Kidney capillary endothelial cell (primary cell): ENCODE measurements at places on chromosomes 7 and 10.
A peak's percentile ranks its signal among the peaks of the same experiment; 100 is the strongest.

- no peak for DNase-seq
Measured at GRCh38 chr7:28448708-28449107, 36.4 kb downstream of the CREB5 start.

DNA sequence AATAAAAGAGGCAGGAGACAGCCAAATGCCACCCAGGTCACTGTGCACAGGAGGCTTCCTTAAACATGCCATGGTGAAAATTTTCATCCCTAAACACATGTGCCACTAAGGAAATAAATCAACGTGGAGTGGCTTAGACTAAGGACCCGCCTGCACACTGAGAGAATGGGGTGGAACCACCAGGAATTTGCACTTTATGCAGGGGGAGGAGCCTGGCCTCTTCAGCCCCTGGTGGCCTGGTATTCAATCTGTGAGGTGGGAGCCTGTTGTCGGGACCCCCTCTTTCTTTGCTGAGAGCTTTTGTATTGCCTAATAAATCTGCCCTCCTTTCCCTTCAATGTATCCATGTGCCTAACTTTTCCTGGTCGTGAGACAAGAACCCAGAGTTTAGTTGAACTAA is 204.6 kb upstream of the NRP1 start:
- DNase-seq, result no peak

- no peak for DNase-seq
Measured at GRCh38 chr7:69060516-69060915, 537.8 kb upstream of the AUTS2 start.

- no peak for DNase-seq
Measured at GRCh38 chr7:128878226-128879105, 15.8 kb downstream of the ATP6V1F start.

GRCh38 chr7:42913591-42913990 is 1.7 kb upstream of the C7orf25 start:
- no peak for DNase-seq

DNA sequence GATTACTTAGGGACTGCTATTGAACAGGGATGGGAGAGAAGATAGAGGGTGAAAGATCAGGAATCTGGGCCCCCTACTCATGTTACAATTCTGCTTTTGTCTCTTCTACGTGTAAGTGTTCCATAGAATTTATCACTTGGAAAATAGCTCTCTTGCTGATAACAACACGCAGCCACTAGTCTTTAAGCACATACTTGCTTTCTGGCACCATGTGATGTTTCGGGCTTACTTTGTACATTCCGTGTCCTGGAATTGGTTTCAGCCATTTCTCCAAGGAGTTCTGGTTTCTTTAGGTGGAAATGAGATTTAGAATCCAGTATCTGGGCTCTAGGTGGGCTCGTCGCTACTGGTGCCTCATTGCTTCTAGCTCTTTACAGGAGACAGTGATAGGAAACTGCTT is 59.7 kb downstream of the TFAM start:
- DNase-seq, result no peak

GRCh38 chr7:66921396-66921917 is 432 bp downstream of the TMEM248 start:
- DNase-seq, result peak; percentile 15

DNA sequence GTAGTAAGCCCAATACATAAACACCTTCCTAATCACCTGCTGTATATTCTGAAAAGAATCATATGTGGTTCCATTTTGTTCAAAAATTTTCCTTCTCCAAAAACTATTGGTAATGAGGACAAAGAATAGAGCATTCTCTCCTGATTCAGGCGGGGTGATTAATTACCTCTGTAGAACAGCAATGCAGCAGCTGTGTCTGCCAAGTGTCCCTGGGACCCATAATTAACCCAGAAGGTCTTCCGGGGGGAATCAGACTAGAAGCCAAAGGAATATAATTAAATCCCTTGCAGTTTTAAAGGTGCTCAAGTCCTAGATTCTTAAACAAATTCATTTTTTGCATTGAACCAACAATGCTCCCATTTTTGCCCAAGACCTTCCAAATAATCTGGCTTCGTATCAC is 60.3 kb upstream of the ABLIM1 start:
- no peak for DNase-seq

GRCh38 chr10:48658243-48658974 is 26.3 kb upstream of the WDFY4 start:
- peak; percentile 68 for DNase-seq

- peak; percentile 26 for DNase-seq
Measured at GRCh38 chr10:14879124-14879927, 660 bp downstream of the SUV39H2 start.

- DNase-seq, result no peak
Measured at GRCh38 chr7:71050492-71050891, 81.5 kb upstream of the GALNT17 start.

DNA sequence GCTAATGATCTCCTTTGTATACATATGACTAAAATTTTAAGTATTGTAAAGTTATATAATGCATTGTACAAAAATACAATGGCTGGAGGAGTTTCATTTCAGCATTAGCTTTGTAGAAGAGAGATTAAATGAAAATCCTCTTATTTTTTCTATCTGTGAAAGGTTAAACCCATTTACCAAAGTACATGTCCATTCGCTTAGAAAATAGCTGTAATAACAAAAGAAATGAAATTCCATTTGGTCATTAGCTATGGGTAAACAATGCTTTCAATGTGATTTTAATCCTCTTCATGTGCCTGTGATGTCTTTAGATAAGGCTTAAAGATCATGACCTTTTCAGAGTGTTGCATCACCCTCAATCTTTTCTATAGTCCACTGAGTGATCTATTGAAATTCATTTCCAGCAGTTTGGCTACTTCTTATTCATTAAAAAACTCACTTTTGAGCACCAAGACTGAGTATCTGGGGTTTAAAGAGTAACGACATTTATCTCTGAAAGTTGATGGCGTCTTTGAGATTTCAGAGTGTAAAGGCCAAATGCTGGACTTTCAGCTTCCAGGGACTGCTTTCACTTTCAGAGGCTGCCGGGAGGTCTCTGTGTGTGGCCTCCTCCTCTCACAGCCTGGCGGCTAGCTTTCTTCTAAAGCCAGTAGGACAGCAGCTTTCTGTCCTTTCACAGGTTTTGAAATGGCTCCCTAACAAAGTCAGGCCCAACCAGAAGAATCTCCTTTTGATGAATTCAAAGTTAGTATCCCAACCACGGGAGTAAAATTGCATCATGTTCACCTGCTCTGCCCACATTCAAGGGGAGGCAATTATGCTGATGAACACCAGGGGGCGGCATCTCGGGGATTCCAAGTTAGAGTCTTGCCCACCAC is 701.4 kb upstream of the COBL start:
- DNase-seq, result peak; percentile 9

GRCh38 chr7:69966766-69967591 is 368.7 kb downstream of the AUTS2 start:
- DNase-seq, result no peak

DNA sequence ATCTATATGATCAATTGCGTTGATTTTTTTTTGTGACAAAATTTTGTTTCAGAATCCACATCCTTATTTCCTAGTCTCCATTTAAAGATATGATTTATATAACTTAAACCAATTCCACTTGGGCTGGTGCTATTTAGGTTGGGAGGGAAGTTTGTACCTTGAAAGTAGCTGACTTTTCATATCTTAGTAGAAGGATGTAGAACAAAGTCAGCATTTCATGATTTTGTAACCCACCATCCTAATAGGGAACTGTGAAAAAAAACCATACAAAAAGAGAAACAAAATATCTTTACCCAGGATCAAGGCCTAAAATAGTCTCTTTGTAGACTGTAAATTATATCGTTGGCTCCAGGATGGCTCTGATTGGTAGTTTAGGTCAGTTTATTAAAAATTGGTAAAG is 8.3 kb downstream of the HECTD2 start:
- no peak for DNase-seq

- DNase-seq, result no peak
Measured at GRCh38 chr10:58054881-58055280, 212.8 kb downstream of the IPMK start.

DNA sequence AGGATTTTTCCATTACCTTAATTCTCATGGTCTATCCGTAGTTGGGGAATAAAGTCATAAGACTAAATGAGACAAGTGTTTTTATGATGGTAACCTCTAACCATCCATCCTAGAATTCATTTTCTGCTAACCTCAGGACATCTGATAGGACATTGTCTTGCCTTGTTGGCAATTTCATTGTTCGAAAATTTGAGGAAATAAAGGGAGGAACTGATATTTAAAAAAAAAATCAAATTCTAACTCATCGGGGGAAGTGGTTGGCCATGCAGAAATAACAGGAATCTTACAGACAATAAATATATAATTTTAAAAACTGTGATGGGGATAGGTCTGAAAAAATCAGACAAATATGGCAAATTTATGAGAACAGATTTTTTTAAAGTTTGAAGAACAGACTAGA is 21.7 kb upstream of the RHOBTB1 start:
- no peak for DNase-seq

DNA sequence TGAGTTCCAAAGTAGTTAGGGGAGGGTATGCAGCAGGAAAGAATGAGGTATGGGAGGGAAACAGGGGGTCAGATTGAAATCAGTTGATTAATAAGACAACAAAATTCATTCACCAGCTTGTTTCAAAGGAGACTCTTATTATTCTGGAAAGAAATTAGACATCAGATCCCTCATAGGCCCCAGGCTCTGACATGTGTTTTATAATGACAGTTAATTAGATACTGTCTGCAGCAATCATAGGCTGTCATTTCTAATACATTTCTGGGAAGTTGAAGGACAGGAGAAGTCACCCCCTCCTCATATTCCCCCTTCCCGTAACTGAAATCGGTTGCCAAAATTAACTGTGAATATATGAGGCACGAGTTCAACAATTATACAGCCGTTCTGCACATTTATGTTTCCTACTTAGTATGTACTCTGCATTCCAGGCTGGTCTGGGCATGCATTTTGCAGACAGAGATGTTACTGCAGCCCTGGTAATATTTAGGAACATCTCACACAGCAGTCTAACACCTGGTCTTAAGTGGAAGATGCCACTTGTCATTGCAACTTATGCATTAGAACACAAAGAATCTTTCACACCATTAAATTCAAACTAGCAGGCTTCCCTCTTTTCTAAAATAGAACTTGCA is 355.2 kb upstream of the LRGUK start:
- no peak for DNase-seq

- DNase-seq, result no peak
Measured at GRCh38 chr7:101537205-101537604, 91.9 kb downstream of the MYL10 start.

DNA sequence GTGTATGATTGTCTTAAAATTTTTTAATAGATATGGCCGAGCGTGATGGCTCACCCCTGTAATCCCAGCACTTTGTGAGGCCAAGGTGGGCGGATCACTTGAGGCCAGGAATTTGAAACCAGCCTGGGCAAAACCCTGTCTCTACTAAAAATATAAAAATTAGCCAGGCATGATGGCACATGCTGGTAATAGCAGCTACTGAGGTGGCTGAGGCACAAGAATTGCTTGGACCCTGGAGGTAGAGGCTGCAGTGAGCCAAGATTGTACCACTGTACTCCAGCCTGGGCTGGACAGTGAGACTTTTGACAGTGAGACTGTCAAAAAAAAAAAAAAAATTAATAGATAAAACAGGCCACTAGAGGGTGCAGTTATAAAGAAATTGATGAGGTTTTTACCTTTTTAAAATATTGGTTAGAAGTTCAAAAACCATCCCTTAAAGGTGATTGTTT is 20.5 kb downstream of the NOM1 start:
- DNase-seq, result no peak

DNA sequence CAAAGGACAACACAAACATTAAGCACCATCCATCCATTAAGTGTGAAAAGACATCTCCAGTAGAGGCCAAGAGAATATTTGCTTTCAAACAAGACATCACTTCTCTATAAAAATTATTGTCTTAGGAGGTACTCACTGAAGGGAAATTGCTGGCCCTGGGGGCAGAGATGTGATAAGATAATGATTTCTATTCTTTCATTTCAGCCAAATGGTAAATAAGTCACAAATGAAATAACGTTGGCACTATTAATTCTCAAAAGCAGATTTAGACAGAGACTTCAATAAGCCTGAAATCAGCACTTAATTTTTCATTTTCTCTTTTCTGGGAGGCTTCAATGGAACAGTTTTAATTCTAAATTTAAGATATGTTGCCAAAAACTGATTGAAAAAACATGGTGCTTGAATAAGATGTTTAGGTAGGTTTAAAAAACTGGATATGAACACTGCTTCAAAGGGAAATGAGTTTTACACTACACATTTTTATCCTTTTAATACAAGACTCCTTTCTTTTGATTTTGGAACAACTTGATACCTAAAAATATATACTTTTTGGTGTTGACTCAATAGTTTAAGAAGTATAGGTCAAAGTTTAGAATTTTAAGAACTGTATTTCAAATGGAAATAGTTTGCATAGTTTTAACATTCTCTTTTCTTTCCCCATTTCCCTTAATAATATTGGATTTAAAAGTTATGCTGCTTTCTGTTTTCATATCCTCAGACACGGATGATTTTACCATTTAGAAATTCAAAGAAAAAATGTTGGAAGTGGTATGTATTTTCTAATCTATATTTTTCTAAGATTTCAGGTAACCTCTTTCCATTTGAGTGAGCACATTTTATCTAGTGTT is 204.0 kb downstream of the AHR start:
- DNase-seq, result no peak

GRCh38 chr10:12969951-12970350 is 31.6 kb downstream of the CCDC3 start:
- DNase-seq, result no peak

- DNase-seq, result no peak
Measured at GRCh38 chr10:49463605-49464004, 67.7 kb upstream of the DRGX start.

- DNase-seq, result no peak
Measured at GRCh38 chr7:85454904-85455303, 268.0 kb upstream of the SEMA3D start.

DNA sequence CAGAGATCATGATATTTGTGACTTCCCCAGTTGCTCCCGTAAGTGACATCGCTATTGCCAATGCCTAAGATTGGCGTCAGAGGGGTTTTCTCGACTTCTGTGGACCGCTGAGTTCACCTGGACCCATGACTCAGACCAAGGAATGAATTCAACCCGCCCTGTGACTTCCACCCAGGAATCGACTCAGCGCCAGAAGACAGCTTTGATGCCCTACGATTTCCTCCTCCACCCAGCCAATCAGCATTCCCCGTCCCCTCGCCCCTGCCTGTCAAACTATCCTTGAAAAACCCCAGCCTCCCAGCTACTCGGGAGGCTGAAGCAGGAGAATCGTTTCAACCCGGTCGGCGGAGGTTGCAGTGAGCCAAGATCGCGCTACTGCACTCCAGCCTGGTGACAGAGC is 58.3 kb downstream of the MICALL2 start:
- no peak for DNase-seq

DNA sequence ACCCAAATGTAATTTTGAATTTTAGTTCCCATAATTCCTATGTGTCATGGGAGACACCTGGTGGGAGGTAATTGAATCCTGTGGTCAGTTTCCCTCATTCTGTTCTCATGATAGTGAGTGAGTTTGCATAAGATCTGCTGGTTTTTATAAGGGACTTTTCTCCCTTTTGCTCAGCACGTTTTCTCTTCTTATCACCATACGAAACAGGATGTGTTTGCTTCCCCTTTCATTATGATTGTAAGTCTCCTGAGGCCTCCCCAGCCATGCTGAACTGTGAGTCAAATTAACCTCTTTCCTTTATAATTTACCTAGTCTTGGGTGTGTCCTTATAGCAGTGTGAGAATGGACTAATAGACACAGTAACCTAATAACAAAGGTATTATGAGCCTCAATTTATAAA is 36.1 kb upstream of the ZNF736 start:
- DNase-seq, result no peak

GRCh38 chr10:59011972-59012632 is 164.3 kb upstream of the PHYHIPL start:
- DNase-seq, result no peak
